ENCODE measurements at places on chromosomes 11 and 22.

- no peak for DNase-seq
- H3K4me1 ChIP-seq, result no peaks in the 10 kb centered on the region
- peaks cover 6% of the 10 kb centered on the region for H3K27me3 ChIP-seq
- H3K36me3 ChIP-seq, result peaks cover 12% of the 10 kb centered on the region
Measured at GRCh38 chr22:27489178-27489675, 312.3 kb downstream of the MN1 start.

- no peaks in the 10 kb centered on the region for H3K27me3 ChIP-seq
- H3K4me3 ChIP-seq, result no peak overlapping the region
- H3K36me3 ChIP-seq, result no peaks in the 10 kb centered on the region
- DNase-seq, result no peak
- H3K4me1 ChIP-seq, result peaks cover 74% of the 10 kb centered on the region
Measured at GRCh38 chr11:47391077-47391583, 12.8 kb upstream of the SPI1 start.

DNA sequence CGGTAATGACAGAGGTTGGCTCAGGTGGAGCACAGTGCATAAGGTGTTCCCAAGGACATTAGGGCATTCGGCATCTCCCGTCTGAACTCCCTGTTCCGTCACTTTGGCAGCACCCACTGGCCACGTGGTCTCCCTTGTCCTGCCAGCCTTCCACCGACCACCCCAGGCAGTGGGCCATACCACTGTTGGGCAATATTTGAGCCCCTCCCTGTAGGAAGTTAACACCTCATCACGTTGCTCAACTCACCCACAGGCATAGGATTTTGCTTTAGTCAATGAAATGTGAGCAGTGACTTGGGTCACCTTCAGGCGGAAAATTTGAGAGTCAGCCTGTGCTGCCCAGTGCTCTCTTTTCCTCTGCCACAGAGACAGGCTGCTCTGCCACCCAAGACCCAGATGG lies 44.0 kb downstream of the SERPINH1 start:
- no peak overlapping the region for H3K27ac ChIP-seq
- no peaks in the 10 kb centered on the region for H3K4me1 ChIP-seq
- peaks cover 6% of the 10 kb centered on the region for H3K27me3 ChIP-seq
- DNase-seq, result no peak
- H3K4me3 ChIP-seq, result no peak overlapping the region
- no peaks in the 10 kb centered on the region for H3K36me3 ChIP-seq

DNA sequence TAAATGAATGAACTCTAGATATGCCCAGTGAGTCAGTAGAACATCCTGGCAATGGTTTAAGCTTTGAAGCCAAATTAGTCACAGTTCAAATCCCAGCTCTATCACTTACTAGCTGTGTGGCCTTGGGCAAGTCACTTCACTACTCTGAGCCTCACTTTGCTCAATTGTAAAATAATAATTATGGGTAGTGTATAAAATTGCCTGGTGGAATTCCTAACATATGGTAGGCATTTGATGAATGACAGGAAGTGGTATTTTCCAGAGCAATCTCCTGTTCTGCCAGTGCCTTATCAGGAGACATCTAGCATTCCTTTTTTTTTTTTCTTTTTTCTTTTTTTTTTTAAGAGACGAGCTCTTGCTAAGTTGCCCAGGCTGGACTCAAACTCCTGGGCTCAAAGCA lies 13.0 kb downstream of the SCN4B start:
- H3K4me3 ChIP-seq, result no peak overlapping the region
- H3K36me3 ChIP-seq, result no peaks in the 10 kb centered on the region
- peaks cover 2% of the 10 kb centered on the region for H3K4me1 ChIP-seq
- H3K27me3 ChIP-seq, result peaks cover 29% of the 10 kb centered on the region
- H3K27ac ChIP-seq, result no peak overlapping the region

Data from naive thymus-derived CD8-positive, alpha-beta T cell (primary cell).